Lower lobe of right lung (tissue), 2 donors: ENCODE measurements at places on chromosomes 11 and 22. TPM values are rescaled to one million over a fixed set of nuclear protein-coding genes. Genes with fewer than 3 reads are reported as not detected.

GRCh38 chr22:46629291-46629690 lies 9.1 kb downstream of the GRAMD4 start:
- peaks cover 11% of the 10 kb centered on the region for H3K4me1 ChIP-seq
- no peak overlapping the region for H3K27ac ChIP-seq
- no peak overlapping the region for H3K4me3 ChIP-seq

- peaks cover 27% of the 10 kb centered on the region for H3K36me3 ChIP-seq
- no peak overlapping the region for H3K27ac ChIP-seq
Observed at GRCh38 chr22:24536089-24536488, 18.8 kb downstream of the GUCD1 start.

DNA sequence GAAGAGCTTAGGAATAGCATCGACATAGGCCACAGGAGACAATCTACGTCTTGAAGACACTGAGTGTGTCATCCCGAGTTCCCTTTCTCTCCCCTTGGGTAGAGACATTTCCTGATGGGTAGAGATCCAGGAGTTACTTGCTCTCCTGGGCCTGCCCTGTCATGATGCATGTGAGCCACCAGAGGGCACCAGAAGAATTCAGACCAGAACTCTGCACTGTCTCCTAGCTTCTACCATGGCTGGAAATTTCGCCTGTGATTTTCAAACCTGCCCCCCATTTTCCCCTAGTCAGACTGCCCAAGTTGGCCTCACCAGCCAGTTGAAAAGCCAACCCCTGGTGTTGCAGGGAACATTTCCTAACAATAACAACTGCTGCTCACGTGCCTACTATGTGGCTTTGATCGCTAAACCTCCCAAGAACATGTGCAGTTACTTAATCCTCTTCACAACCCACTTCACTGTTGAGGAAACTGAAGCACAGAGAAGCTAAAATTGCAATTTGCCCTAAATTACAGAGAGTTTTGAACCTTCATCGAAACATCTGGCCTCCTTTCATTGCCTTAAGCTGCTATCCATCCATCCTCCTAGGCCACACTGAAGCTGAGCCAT lies 47.2 kb downstream of the C11orf58 start:
- H3K4me3 ChIP-seq, result no peak overlapping the region
- peak; percentile 65 for DNase-seq
- H3K36me3 ChIP-seq, result peaks cover 13% of the 10 kb centered on the region
- H3K4me1 ChIP-seq, result peaks cover 39% of the 10 kb centered on the region
- peak overlapping the region; percentile 21 for H3K27ac ChIP-seq

ATM gene
- 91.3 TPM for total RNA-seq

TRIM48 gene
- not detected for total RNA-seq

LMNTD2 gene
- 6.0 TPM for total RNA-seq
